CD4-positive, alpha-beta T cell treated with Interleukin-17A for 1 hour (primary cell): ENCODE measurements at places on chromosomes 4 and X.

GRCh38 chr4:2824836-2825381 is 18.7 kb upstream of the ADD1 start:
- DNase-seq: no peak

DNA sequence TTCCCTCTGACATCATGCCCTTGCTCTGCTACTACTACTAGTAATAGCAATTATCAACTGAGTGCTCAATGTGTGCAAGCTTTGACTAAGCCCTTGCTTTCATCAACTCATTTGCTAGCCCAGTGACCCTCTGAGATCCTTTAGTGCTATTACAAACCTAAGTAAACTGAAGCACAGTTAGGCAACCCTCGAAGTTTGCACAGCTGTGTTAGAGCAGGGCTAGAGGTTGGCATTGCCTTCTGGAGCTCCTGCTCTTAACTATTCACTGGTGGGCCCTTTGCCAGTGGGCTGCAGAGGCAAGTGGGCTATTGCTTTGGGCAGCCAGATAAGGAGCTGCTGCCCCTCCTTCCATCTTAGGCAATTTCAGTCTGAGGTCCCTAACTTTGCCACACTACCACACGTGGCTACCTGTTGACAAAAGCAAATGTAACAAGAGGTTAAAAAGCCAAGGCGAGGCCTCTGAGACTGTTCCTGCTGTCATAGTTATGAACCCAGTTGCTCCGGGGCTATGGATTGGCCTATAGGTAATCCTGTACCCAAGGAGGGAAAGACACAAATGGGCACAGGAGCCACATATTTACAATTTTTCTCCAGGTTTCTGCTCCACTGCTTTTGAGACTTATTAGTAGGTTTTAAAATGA is 41.5 kb upstream of the ANKRD50 start:
- no peak for DNase-seq

DNA sequence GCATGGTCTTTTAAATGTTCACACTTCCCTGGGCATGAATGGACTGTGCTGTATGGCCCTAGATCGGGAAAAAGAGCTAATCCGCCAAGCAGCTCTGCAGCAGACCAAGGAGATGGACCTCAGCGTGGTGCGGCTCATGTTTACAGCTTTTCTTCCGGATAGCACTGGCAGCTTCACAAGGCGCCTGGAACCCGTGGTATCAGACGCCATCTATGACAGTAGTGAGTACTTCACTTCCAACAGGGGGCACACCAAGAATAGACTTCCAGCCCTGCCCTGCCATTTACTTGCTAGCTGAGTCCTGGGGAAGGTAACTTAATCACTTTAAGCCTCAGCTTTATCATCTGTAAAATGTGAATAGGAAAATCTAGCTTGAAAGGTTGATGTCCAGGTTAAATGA is 77.7 kb downstream of the NFKB1 start:
- peak; percentile 48 for DNase-seq

- no peak for DNase-seq
Observed at GRCh38 chr4:100838286-100838685, 320.5 kb upstream of the EMCN start.

DNA sequence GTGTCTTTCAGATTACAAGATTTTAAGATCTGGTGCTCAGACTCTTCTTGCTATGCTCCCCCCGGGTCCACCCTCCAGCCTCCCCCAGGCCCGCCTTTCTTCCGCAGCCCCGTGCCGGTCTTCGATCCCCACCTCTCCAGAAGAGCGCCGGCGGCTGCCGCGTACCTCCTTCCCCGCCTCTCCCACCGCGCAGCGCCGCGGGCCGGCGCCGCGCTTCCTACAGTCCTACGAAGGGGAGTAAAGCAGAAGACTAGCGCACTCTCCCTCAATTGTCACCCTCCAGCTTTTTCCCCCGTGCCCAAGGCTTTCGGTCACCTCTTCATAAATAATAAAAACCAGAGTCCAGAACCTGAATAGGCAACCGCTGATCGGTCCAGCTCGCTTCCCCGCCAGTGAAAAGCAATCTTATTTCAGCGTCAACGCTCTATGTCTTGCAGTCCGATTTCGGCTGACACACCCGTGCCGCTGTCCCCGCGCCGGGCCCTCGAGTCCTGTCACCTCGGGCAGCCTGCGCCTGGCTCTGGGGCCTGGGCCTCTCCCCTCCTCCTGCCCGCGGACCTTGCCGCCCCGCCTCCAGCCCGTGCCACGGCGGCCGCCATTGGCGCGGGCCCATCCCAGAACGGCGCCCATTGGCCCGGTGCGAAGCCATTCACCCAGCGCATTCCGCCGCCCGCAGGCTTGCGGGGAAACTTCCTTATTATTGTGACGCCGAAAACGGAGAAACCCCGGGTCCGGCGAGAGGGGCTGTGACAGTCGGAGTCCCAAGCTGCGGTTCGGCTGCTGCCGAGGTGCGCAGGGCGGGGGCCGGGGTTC is at the start of gene HERC3:
HERC3 (plus strand) TSS at position 694 of the 813 bp plus-strand sequence. CDS start 13,344 bp downstream, outside the sequence.
- peak; percentile 90 for DNase-seq

DNA sequence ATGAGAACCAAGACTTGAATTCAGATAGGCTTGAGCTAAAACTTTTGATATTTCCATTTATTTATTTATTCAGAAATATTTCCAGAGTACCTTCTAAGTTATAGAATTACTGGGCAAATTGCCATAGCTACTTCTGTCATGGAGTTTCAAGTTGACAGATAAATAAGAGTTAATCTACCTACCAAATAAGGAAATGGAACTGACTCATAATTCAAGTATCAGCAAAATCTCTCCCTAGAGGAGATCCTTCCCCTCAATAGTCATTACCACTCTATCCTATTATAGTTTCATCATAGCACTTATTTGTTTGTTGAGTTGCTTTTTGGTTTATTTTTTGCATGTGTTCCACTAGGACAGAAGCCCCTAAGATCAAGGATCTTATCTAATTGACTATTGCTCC is 48.8 kb upstream of the CCSER1 start:
- no peak for DNase-seq

DNA sequence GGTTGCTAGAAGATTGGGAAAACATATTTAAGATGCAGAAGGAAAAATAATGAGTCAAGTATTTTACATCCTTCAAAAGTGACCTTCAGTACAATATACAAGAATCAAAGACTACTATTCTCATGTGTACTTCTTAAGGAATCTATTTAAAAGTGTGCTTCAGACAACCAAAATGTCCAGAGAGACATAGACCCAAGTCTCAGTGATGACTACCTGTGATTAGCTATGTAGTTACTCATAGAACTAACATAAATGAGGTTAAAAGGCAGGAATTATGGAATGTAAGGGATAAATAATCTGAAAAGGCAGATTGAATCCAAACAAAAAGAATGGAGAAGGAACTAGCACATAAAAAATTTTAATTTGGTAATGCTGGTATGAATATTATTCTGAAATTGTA is 634.7 kb upstream of the FAM241A start:
- DNase-seq: no peak

DNA sequence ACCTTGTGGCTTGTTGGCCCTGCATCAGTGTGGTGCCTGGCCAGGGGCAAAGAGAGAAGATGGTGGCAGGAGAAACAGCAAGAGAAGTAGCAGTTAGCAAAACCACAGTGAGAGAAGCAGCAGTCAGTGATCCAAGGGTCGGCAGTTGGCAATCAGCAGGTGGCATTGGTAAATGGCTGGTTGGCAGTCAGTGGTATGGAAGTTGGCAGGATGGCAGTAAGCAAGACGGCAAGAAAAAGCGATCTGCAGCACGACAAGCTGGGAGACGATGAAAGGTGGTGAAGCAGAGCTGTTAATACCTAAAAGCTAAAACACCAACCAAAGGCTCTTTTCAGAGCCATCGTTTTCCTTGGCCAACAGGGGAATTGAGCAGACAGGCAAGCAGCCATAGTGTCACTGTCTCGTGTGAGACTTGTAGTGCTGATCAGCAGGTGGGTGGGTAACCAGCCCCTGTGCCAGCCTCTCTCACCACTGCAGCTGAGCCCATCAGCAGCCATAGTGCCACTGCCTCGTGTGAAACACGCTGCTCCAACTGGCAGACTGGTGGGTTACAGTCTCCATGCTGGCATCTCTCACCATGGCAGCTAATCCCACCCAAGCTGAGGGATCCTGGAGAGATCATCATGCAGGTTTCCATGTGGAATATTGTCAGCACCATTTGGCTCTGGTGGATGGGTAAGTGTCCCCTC is 2078.4 kb downstream of the PCDH7 start:
- DNase-seq: no peak

- no peak for DNase-seq
Observed at GRCh38 chrX:92231391-92231790, 452.2 kb downstream of the PCDH11X start.

DNA sequence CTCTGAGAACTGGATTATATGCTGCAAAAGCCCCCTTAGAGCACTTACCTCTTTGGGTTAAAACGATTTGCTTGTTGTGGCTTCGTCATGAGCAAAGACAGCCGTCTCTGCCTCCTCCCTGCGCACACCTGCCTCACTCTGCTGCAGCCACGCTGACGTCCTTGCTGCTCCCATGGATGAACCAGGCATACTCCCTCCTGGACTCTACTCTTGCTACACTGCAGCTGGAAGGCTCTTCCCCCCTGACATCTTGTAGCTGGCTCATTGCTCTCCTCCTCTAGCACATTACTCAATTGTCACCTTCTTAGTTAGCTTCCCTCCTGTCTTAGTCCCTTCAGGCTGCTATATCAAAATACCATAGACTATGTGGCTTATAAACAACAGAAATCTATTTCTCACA is 59.3 kb downstream of the FAM114A1 start:
- DNase-seq: no peak

DNA sequence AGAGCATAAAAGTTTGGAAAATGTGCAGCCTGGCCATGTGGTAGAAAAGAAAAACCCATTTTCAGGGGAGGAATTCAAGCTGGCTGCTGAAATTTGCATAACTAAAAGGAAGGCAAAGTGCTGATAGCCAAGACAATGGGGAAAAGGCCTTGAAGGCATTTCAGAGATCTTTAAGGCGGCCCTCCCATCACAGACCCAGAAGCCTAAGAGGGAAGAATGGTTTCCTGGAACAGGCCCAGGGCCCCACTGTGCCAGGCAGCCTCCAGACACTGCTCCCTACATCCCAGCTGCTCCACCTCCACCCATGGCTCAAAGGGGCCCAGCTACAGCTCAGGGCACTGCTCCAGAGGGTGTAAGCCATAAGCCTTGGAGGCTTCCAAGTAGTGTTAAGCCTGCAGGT is 158.0 kb upstream of the PRDX4 start:
- no peak for DNase-seq

GRCh38 chrX:153935326-153935851 is 552 bp upstream of the NAA10 start:
- no peak for DNase-seq

DNA sequence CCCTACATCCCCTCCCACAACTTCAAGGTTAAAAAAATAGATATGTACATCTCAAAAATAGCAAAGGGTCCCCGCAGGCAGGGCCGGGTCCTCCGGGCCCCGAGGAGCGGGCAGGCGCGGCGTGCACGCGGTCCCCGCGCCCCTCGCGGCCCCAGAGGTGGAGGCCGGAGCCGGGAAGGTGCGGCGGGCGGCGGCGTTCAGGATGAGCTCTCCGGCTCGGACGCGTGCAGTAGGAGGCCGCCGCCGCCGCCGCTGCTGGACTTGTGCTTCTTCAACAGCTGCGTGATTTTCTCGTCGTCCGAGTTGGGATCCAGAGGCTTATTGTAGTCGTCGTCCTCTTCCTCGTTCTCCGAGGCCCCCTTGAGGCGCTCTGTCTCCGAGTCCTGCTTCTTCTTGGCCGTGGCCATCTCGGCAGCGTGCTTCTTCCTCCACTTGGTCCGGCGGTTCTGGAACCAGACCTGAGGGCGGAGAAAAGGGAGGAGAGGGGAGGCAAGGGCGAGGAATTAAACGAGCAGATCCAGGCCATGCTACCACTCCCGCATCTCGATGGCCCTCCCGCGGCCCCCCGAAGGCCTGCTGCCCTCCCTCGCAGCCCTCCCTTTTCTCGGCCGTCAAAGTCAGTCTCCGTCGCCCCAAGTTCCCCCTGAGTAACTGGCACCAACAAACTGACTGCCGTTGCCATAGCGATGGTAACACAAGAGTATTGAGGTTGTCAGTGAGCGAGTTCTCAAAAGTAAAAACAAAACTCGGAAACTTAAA is 5.8 kb downstream of the NKX6-1 start:
- DNase-seq: no peak
